Coronary artery (tissue), 2 donors: ENCODE measurements at places on chromosomes 7 and 10.

DNA sequence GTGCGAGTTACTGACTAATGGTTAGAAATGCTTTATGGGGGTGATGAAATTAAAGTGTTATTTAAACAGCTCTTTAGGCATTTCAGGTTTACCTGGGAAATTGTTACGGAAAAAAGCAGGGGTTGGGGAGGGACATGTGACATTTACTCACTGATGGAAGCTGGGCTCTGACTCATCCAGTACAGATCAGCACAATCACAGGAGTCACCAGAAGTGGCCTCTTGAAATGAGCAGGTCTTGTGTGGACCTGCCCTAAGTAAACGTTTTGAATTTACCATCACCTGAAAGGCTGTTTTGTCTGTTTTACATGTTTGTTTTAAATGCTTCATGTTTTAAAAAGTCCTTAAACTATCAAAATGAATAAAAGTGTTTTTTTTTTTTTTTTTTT, 2.3 kb downstream of the GLRX3 start:
- no peak for DNase-seq

GRCh38 chr7:142511801-142512200, 237.5 kb upstream of the PRSS1 start:
- no peak for DNase-seq

- no peak for DNase-seq
Observed at GRCh38 chr10:91787258-91787657, 11.0 kb upstream of the TNKS2 start.

DNA sequence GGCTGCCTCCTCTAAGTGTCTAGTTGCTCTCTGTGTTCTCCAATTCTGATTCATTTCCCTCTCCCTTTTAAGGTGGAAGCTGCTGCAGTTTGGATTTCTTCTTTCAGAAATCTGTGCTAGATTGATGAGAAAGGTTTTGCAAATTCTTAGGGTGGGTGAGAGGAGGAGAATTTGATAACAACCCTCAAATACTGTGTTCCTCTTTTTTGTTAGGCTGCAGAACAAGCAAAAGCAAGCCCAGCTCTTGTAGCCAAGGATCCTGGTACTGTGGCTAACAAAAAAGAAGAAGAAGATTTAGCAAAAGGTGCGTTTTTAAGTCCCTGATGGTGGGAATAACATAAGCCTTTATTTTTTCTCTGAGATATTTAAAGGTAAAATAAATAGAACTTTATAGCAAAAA, 49.1 kb downstream of the STAM start:
- no peak for DNase-seq

DNA sequence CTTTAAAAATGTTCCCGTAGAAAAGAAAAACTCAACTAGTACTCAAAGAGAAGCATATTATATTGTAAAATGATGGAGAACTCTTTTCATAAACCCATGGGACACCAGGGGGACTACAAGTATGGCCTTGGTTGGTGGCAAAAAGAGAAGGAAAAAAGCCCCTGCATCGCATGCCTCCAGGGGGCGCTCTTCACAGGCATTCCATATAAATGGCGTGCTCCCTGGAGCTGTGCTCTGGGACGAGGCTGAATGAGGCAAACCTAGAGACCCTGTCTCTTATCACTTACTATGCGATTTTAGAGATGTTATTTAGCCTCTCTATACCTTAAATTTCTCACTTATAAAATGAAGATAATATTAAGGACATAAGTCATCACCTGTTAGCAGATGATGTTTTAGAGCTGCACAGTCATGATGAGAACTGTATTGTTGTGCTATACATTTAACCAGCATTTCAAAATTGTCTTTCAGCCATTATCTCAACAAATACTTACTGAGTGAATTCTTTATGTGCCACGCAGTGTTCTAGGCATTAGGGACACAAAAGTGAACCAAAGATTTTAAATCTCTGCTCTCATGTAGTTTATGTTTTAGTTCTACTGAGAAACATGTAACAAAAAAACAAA, 105.8 kb downstream of the ARHGAP21 start:
- DNase-seq: no peak

- no peak for DNase-seq
Observed at GRCh38 chr7:91325726-91326125, 61.5 kb downstream of the FZD1 start.

DNA sequence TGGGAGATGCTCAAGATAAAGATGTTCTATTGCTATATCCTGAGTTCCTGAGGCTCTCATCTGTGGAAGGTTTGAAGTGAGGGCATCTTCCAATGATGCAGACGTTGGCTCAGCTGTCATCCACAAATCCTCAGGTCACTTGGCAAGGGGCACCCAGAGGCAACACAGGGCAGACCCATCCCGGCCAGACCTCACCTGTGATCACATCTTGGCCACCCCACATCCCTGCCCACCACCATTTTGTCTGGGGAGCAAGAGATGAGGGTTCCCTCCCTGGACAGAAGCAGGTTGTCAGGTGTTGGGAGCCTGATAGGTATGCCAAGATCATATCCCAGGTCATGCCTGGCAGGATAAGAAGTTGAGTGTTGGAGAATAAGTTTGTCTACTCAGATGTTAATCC, 918.2 kb upstream of the ZNF722 start:
- DNase-seq: peak; percentile 29

DNA sequence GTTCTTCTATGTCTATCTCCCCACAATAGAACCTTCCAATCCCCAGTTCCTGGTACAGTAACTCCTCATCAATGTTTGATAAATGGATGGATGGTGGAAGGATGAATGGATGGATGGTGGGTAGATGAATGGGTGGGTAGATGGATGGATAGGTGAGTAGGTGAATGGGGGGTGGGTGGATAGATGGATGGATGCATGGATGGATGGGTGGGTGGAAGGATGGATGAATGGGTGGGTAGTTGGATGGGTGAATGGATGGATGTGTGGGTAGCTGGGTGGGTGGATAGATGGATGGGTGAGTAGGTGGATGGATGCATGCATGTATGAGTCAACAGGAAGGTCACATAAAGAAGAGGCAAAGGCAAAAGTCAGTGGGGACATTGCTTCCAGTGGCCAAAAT, 116.8 kb downstream of the GRID1 start:
- DNase-seq: no peak

DNA sequence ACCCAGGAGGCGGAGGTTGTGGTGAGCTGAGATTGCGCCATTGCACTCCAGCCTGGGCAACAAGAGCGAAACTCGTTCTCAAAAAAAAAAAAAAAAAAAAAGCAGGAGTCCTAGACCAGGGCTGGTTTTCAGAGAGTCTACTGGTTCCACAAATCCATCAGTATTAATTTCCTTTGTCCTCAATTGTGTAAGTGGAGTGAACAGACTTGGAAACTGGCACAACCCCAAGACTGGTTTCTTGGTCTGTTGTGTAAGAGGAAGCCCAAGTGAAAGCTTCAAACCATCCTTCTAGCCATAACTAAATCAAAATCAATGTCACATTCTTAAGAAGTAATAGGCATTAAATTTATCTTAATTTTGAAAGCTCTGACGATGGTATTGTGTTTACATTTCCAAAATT, 213.6 kb downstream of the DGKI start:
- DNase-seq: no peak

DNA sequence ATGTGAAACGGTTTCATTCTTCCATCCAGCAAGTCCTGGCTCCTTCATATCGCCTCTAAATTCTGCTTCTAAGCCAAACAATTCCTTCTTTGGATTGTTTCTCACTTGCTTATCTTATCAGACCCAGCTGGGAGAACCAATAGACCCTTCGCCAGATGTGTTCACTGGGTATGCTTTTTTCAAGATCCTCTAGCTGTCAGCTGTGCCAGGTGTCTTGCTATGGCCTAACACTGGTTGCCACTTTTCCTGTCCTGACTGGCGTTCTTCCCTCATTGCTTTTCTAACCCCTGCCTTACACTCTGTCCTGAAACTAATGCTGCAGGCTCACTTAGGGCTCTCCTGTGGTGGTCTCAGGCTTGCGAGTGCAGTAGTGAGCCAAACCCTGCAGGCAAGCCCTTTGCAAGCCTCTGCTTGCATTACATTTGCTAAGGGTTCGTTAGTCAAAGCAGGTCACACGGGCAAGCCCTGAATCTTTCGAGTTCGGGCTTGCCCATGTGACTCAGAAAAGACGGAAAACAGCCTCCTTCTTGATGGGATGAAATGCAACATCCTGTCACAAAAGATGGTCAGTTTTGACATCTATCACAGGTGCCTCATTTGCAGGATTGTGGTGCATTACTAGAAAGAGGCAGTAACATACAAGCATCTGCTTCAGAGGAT, 92.8 kb downstream of the VWC2 start:
- DNase-seq: no peak

GRCh38 chr10:121062115-121062514, 211.0 kb downstream of the WDR11 start:
- no peak for DNase-seq

DNA sequence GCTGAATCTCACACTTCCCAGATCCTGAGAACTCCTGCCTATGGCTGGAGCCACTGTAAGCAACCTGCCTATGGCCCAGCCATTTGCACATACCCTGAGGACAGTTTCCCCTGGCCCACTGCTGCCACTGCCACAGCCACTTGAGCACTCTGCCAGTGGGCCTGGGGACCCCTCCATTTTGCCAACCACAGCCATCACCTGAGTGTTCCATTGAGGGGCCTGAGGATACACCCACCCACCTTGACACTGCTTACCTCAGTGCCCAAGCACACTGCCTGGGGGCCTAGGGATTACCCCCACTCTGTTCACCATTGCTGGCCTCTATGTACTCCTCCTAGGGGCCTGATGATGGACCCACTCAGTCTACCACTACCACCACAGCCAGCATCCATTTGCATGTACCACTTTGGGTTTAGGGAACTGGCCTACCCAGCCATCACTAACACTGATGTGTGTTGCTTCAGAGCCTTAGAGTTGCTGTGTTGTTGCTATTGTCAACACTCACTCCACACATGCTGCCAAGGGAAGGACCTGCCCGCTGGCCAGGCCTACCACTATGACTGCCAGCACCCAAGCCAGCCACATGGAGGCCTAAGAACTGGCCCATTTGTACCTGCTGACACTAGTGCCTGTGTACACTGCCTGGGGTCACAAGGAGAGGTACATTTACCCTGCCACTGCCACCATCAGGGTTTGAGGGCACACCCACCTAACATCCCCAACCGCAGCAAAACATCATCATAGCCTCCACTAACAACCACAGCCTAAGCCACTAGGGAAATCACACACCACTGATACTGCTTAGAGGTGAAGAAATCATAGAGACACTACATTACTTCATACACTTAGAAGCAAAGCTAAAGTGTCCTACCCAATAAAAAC, 45.9 kb upstream of the ANTXRL start:
- peak; percentile 28 for DNase-seq

GRCh38 chr10:115953281-115953680, 319.7 kb downstream of the GFRA1 start:
- no peak for DNase-seq

DNA sequence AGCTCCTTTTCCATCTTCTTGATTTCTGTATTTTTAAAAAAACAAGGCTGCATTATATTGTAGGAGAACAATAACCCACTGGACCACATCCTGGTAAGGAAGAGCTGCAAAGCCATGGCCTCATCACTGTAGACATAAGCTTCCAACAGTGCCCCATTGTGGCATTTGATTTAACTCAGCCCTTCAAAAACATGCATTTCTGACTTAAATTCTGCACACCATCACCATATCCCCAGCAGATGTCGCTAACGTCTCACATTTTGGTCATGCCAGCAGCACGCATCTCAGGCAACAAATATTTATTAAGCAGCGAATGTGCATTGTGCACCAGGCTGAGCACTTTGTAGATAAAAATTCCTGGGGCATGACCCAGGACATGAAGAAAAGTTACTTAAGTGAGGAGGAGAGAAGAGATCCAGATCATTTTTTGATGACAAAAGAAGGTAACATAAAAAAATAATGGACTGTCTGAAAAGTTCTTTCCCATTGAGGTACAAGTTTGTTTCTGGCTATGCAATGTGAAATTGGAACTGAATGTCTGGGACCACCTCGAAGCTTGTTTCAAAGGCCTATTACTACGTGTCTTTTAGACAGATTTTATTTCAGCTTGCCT, 164.6 kb upstream of the CDCA7L start:
- no peak for DNase-seq

DNA sequence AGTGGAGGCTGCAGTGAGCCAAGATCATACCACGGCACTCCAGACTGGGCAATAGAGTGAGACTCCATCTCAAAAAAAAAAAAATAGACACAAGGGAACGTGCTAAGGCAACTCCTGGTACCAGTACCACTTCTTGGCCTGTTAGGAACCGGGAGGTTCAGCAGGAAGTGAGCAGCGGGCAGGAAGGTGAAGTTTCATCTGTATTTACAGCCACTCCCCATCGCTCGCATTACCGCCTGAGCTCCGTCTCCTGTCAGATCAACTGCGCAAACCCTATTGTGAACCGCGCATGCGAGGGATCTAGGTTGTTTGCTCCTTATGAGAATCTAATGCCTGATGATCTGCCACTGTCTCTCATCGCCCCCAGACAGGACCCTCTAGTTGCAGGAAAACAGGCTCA, 69.9 kb upstream of the FOXK1 start:
- no peak for DNase-seq

DNA sequence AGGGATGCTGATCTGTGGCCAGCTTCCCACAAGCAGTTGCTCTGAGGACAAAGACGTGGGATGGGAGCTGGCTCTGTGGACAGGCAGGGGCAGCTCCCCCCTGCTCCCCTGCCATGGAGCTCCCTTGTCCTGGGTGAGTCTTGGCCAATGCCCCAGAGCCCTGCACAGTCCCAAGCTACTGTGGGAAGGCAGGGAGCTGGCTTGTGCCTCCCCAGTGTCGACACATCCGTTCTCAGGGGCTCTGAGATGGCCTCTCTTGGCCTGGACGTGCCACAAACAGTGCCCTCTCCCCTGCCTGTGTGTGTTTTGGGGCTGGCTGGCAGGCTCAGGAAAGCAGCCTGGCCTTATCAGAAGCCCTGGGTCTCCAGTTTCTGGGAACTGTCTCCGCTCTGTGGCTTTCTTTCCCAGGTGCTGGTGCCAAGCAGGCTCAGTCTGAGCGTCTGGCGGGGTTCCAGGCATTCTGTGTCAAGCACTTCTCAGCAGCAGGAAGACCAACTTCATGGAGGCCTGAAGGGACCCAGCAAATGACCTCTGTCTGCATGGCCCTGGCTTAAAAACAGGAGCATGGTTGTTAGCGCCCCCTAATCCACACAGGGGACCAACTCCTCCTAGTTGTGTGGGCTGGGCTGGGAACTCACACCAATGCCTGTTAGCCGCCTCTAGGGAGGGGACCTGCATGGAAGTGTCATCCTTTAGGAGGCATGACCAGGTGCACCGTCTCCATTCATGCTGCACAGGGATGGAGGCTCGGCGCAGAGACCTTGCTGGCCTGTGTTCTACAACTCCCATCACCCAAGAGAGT, 375.2 kb downstream of the RPS24 start:
- peak; percentile 83 for DNase-seq

DNA sequence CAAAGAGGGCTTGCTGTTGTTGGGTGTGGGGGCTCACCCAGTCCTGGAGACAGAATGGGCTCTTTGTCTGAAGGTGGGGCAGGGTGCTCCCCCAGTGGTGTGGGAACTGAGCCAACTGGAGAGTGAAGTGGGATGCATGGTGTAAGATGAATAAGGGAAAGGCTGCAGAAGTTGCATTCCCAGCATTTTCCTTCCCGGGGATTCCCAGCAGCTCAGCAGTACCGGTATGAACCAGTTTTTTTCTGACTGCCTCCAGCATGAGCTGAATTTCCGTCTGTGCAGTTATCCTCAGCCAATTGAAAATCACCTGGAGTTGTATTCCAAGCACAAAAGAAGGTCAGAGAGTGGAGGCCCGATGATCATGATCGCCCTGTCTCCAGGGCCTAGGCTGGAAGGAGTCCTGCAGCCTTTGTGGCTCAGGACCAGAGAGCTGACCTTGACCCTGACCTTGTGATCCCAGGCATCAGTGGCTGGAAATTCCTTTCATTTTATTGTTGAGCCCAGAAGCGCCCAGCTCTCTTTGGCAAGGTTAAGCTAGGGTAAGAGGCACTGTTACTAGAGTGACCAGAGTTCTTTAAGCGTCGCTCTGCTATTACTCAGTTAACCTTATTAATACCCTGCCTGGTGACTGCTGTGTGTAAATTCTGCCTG, 33.4 kb downstream of the OGDH start:
- peak; percentile 71 for DNase-seq
